T-helper 2 cell treated with Interferon-gamma antibody and Interleukin-4, amounts not matched to agents 5 μg/mL and 100 μg/mL, for 36 hours (primary cell): ENCODE measurements at places on chromosomes 12 and 14.

- no peak for DNase-seq
Observed at GRCh38 chr12:3292677-3293412, 198.2 kb upstream of the PRMT8 start.

GRCh38 chr14:106845286-106846087 lies 1319.1 kb downstream of the TMEM121 start:
- peak; percentile 27 for DNase-seq

DNA sequence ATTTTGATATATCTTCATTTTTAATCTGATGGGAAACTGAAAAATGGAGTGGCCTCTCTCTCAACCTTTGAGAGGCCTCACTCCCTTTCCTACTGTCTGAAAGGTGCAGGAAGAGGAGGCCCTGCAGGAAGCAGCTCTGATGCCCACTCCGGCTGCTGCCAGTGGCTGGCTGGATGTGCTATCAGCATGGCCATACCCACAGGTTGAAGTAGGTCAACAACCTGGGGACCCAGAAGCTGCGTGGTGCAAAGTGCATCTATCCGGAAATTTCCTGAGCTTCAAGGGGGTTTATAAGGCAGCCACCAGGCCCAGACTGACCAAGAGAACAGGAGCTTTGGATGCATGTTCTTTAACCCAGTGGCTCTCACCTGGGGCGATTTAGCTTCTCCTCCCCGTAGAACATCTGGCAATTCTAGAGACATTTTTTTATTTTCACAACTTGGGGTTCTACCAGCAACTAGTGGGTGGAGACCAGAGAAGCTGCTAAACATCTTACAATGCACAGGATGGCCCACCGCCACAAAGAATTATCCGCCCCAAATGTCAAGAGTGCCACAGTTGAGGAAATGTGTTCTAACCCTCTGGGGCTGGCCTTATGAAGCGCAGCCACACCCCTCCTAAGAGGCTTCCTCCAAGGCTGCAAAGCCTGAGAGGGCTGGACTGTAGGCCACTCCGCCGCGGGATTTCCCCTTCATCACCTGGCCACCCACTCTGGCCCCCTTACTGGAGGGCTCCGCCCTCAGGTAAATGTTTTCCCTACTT lies 8.2 kb upstream of the BATF start:
- no peak for DNase-seq

DNA sequence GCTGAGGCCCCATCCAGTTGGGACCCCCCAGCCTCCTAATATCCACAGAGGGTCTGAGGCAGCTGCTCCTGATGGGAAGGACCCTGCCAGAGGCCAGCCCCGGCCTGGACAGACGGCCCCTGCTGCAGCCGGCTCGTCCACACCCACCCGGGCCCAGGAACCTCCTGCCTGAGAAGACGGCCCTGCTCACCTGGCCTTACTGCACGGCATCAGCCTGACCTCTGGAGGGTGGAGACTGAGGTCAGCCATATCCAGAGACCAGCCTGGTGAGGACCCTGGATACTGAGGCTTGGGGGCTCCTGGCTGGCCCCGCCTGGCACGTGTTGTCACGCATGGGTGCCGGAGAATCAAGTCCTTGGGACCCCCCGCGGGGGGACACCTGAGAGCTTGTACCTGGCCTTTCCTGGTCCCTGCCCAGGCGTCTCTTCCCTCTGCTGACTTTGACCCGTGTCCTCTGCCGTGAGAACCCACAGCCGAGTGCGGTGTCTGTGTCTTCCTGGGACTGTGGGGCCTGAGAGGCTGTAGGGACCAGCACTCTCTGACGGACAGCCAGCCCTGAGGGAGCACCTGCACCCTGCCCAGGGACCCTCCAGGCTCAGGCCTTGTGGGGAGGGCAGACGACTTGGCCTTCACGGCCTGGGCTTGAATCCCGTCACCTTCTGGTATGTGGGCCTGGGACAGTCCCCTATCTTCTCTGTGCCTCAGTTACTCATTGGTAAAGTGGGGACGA lies 57.3 kb downstream of the NOC4L start:
- no peak for DNase-seq

GRCh38 chr12:24741216-24741615 lies 207.7 kb downstream of the BCAT1 start:
- no peak for DNase-seq

DNA sequence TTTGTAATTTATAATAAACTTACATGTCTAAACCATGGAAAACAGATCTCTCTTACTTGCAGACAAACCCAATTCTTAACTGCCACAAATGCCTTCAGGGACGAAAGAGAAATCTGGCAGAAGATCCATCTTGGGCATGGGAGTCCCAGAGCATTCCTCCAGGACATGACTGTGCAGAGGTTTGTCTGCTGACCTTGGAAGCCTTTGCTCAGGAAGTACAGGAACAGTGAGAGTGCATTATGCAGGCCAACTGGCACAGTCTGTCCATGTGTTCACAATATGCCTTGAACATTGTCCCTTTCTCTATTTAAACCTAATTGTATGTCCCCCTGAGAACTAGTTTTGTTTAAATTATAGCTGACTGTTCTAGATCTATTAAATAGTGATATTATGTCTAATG lies 467.1 kb downstream of the ATP23 start:
- no peak for DNase-seq

DNA sequence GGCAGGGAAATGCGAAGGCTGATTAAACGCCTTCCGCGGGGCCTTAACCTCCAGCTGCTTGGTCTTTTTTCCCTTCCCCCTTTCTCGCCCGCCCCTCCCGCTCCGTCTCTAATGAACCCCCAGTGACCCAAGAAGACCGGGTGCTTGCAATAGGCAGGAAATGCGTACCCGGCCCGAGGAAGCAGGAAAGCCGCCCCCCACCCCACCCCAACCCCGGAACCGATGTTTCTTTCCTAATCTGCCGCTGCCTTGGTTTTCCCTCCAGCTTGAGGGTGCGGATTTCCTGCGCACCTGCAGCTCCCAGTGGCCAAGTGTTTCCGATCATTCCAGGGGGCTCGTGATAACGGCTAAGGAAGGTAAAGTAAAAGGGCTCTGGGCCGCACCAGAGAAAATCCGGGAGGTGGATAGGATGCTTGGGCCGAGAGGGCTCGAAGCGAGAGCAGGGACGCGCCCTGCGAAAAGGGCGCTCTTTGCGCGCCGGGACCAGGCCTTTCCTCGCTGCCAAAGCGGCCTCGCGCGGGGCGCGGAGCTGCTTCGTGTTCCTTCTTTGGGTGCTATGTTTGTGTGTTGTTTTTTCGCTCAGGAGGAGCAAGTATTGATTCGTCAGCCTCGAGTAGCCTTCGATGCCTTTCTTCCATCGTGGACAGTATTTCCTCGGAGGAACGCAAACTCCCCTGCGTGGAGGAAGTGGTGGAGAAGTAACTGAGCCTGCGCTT lies 983 bp downstream of the MYF6 start:
- no peak for DNase-seq

DNA sequence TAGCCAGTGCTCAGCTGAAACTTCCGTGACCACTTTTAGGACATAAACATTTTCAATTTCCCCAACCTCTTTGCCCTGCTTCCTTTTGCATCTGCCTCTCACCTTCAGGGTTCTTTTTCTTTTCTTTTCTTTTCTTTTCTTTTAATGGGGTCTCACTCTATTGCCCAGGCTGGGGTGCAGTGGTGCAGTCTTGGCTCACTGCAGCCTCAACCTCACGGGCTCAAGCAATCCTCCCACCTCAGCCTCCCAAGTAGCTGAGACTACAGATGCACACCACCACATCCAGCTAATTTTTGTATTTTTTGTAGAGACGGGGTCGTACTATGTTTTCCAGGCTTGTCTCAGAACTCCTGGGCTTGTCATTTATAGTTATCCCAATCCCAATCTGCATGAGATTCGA lies 4.7 kb upstream of the LRP10 start:
- no peak for DNase-seq

DNA sequence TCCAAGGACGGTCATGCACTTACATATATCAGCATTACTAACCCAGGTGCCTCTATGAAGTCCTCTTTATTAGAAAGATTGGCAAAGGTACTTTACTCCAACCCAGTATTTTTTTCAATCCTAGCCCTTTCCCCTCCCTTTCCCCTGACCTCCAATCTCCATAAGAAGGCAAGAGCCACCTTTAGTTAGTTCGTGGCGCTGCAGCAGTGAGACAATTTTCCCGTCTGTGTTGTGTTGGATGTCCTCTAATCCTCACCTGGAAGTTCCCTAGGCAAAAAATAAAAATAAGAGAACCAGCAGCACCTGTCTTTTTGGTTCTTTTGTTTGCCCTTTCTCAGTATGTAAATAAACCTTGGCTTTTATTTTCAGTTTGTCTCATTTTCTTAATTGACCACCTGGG lies 439.6 kb upstream of the LRFN5 start:
- no peak for DNase-seq

- no peak for DNase-seq
Observed at GRCh38 chr14:77613201-77613600, 3.2 kb downstream of the SPTLC2 start.

DNA sequence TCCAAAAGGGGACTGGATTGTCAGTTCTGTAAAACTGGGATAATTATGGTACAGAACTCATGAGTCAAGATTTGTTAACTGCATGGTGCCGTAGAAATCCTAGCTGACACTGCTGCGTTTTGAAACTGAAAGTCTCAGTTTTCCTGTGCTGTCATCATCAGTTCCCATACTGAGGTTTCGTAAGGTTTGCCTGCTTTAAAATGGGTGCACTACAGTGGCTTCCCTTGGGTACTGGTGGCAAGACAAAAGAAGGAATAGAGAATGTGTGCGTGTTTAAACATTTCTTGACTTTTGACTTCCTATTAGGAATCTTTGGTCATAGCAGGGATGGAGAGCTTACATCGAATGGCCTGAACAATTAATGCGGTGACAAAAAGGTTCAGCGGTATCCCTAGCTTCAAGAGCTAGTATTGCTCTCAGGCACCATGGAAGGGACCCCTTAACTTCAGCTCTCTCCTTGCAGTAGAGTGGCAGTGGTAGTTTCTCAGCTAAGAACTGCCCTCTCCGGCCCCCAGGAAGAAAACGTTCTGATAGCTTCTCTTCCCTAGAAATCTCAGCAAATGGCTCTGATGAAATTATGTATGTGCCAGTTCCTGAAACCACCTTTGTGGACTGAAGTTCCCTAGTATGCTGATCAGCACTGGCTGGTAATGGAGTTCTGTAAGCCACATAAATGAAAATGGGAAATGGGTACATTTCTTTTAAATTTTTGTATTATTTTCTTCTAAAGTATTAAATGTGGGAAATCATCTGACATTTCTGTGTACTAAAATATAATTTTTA lies 28.9 kb downstream of the ANO6 start:
- DNase-seq, result no peak

DNA sequence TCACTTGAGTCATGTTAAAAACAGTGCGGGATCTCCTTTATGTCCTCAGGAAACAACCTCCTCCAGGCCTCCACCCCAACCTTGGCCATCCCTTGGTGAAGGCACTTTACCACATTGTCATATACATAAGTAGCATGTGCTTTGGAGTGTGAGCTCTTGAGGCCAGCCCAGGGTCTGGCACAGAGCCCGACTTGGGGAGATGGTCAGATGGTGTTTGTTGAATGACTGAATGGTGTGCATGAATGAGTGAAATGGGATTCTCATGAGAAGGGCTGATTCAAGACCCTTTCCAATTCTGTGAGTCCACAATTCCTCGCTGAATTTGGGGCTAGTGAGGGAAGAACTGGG lies 52.9 kb upstream of the DLK1 start:
- DNase-seq, result no peak

DNA sequence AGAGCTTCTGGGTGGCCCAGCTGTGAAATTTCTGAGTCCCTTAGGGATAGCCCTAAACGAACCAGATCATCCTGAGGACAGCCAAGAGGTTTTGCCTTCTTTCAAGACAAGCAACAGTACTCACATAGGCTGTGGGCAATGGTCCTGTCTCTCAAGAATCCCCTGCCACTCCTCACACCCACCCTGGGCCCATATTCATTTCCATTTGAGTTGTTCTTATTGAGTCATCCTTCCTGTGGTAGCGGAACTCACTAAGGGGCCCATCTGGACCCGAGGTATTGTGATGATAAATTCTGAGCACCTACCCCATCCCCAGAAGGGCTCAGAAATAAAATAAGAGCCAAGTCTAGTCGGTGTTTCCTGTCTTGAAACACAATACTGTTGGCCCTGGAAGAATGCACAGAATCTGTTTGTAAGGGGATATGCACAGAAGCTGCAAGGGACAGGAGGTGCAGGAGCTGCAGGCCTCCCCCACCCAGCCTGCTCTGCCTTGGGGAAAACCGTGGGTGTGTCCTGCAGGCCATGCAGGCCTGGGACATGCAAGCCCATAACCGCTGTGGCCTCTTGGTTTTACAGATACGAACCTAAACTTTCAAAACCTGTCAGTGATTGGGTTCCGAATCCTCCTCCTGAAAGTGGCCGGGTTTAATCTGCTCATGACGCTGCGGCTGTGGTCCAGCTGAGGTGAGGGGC lies 38.9 kb downstream of the DAD1 start:
- DNase-seq, result peak; percentile 85

- no peak for DNase-seq
Observed at GRCh38 chr14:100187247-100187833, 27.9 kb upstream of the DEGS2 start.

DNA sequence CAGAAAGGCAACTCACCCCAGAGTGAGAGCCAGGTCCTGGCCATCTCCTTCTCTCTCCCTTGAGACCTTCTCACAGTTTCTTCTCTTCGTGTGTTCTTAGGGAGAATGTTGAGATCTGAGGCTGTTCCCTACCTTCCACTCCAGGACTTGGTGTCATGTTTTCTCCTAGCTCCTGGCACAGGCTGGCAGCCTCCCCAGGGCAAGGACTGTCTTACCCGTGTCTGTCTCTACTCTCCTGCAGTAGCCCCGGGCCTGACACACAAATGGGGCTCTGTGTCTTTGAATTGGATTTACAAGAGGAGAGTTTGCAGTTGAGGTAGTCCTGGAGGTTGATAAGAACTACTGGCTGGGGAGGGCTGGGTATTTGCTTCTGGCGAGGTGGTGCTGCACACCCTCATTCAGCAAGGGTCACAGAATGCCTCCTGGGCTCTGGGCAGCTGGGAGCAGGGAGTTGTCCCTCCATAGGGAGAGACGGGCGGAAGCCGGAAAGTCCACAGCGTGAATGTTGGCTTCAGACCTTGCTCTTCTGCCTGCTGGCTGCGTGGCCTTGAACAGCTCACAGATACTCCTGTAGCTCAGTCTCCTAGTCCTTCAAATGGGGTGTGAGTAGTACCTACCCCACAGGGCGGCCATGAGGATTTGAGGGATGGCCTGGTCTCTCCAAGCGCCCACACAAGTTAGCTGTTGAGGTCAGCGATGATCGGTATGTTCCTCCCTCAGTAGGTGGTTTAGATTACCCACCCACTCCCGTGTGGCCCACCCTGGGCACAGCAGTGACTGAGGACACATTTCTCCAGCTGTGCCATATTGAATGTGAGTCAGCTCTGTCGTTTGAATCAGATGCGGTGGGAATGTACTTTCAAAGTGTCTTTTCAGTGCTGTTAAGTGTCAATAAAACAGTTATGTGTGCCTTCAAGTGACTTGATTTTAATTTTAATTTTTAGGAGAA lies 10.2 kb downstream of the EP400 start:
- DNase-seq, result no peak
